ENCODE measurements at places on chromosomes 2 and 18.
A peak's percentile ranks its signal among the peaks of the same experiment; 100 is the strongest.

GRCh38 chr2:39778775-39779340 is at the start of gene THUMPD2:
THUMPD2 (minus strand) TSS chr2:39779258; CDS start chr2:39779239, 19 bp downstream.
- peak; percentile 77 for DNase-seq

- DNase-seq = no peak
Measured at GRCh38 chr2:106156305-106157296, 37.5 kb downstream of the UXS1 start.

DNA sequence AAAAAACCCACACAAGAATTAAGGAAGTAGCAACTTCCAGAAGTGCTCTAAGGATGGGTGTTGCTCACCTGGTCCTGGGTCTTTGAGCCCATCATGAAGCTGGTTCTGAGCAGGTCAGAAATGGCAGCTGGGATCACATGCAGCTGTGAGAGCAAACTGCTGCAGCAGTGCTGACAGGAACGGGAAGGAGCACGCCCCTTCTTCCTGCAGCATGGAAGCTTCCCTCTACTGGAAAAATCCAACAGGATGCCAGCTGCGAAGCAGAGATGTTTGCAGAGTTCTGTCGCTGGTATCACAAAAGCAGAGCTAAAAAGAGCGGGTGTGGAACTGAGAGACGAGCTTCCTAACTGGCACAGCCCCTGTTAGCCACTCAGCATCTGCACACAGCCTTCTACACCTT is 33.7 kb downstream of the EIF4E2 start:
- DNase-seq = no peak

DNA sequence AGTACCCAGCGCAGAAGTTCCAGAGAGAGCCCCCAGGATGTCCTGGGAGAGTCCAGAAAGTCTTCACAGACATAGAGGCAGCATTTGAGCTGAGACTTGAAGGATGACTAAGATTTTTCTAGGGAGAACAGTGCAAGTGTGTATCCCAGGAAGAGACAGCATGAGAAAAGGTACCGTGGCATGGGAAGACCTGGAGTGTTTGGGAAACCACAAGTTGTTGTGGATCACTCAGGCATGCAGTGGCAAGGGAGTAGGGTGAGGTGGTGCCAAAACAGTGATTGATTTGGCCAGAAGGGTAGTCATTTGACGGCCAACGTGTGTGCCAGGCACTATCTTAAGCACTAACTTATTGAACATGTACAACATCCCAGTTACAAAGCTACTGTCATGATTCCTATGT is 24.5 kb upstream of the KCNK3 start:
- no peak for DNase-seq

- DNase-seq = no peak
Measured at GRCh38 chr2:696463-696862, 19.3 kb upstream of the TMEM18 start.

- no peak for DNase-seq
Measured at GRCh38 chr2:207448006-207448405, 81.8 kb upstream of the CREB1 start.
